ENCODE measurements at places on chromosomes 12 and 14.
A peak's percentile ranks its signal among the peaks of the same experiment; 100 is the strongest.

DNA sequence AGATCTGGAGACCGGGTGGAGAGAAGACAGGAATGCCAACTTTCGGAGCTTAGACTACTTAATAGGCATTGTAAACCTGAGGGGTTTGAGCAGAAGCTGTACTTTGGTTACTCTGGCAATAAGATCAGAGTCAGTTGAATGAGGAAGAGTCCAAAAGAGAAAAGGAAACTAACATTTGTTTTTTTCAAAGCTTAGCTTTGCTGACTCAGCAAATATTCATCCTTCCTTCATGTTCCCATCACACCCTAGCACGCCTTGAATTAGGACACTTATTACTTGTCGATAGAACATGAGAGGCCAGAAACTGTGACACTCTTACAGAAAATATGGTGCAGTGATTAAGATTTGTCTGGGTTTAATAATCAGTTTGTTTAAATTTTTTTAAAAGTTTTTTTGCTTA is 266.9 kb upstream of the ATP2B1 start:
- DNase-seq, result no peak

GRCh38 chr14:32597771-32598170 is 268.7 kb downstream of the AKAP6 start:
- DNase-seq, result no peak

- no peak for DNase-seq
Measured at GRCh38 chr14:33678005-33678404, 272.9 kb downstream of the EGLN3 start.

DNA sequence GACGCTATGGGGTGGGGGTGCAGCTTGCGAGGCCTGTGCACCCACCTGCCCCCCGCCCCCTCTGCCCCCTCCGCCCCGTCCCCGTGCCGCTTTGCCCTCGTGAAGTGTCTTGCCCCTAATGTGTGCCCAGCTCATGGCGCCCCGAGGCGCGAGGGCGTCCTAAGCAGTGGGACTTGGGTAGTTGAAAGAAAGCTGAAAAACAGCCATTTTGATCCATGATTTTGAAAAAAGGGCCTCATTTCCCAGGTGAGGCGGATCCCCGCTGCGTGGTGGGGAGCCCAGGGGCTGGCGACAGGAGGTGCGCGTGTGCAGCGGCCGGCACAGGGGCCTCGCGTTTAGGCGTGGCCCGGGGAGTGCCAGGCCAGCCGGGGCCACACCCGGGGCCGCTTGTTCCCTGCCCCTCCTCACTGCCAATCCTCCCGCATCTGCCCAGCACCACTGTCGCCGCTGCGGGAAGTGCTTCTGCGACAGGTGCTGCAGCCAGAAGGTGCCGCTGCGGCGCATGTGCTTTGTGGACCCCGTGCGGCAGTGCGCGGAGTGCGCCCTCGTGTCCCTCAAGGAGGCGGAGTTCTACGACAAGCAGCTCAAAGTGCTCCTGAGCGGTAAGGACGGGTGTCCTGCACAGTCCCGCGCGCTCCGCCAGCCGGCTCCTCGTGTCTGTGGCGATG is 11.8 kb downstream of the ZFYVE21 start:
- DNase-seq, result no peak

- no peak for DNase-seq
Measured at GRCh38 chr12:116484807-116485206, 74.4 kb upstream of the MAP1LC3B2 start.

DNA sequence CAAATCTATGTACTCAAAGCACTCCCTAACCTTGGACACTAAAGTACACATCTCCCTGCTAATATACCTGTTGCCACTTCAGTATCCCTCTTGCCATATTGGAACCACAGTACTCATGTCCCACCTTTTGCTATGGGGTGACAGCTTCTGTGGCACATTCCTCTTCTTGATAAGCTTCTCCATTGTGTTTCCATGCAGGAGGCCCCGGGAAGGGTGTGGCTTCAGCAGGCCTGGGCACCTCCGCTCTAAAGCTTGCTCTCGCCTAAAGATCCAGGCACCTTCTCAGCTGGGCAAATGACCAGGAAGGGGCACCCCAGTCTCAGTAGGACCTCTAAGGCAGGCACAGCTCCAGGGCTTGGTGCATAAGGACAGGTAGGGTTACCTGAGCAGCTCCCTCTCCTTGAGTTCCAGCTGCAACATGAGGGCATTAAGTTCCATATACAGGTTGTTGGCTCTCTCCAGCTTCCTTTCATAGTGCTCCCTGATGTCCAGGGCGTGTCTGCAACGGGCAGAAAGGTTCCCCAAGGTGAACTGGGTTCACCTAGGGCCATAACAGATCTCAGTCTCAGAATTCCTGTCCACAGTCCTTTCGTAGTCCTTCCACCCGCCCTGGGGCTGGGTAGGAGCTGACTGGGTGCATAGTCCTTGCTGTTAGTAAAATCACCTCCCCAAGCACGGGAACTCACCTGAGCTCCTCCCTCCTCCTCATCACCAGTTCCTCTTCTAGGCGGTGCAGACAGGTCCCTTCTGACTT is 15.9 kb downstream of the MAP3K12 start:
- DNase-seq, result no peak

- no peak for DNase-seq
Measured at GRCh38 chr14:53062856-53063255, 90.3 kb downstream of the DDHD1 start.

DNA sequence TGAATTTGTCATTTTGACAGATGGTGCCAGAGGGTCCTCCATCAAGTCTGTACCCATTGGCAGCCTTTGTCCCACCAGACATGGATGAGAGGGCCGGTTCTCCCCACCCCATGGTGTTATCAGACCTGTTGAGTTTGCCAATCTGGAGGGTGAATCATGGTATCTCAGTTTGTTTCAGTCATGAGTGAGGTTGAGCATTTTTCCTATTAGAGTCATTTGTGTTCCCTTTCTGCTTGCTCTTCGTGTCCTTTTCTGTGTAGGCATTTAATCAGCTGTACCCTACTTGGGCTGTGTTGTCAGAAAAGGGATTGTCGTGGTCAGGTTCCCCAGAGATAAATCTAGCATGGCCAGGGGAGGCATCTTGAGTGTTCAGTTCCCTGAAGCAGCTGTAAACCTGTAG is 30.5 kb downstream of the SLC24A4 start:
- DNase-seq, result no peak

DNA sequence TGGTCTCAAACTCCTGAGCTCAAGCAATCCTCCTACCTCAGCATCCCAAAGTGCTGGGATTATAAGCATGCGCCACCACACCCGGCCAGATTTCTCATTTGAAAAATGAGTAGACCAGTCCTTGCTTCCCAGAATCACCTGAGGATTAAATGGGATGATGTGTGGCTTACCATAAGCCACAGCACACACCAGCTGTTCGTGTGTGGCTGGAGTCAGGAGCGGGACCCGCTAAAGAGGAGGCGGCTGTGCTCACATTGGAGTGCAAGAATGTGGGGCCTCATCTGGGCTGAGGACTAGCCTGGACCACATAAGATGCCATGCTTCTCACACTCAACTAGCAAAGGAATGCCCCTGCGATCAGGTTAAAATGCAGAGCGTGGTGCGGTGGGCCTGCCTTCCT is 6.7 kb upstream of the ALDH2 start:
- no peak for DNase-seq

DNA sequence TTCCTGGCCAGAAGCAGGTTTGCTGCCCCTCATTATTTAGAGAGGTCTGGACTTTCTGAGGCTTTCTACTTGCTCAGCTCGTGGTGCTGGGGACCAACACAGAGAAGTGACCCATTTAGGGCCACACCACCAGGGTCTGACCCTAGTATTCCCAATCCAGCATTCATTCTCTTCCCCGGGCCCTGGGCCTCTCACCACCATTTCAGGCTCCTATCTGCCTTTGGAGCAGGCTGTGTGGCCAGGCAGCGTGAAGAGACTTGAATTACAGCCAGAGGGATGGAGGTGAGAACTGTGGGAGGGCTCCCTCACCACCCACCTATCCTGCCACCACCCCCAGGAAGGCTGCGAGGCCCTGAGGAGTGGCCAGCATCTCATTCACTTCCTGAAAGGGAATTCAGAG is 24.6 kb downstream of the FAM222A start:
- DNase-seq, result no peak

- no peak for DNase-seq
Measured at GRCh38 chr12:47067176-47067575, 12.2 kb upstream of the PCED1B start.

- no peak for DNase-seq
Measured at GRCh38 chr12:113867258-113867657, 98.9 kb downstream of the RBM19 start.

DNA sequence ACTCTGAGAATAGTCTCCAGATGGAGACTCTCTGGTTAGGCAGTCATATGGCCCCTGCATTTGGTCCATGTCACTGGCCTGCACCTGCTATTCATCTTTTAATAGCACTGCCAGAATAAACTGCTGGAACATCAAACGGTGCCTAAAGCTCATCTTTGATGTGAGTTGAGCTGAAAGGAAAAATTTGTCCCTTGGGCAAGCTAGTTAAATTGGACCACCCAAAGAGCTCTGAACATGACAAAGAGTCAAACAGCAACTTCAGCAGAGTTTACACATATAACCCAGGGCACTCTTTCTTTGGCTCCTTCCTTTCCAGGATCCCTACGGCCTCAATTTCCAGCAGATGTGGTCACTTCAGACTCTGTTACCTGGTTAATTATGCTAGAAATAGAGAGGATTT is 269.9 kb downstream of the RPL10L start:
- DNase-seq, result no peak

DNA sequence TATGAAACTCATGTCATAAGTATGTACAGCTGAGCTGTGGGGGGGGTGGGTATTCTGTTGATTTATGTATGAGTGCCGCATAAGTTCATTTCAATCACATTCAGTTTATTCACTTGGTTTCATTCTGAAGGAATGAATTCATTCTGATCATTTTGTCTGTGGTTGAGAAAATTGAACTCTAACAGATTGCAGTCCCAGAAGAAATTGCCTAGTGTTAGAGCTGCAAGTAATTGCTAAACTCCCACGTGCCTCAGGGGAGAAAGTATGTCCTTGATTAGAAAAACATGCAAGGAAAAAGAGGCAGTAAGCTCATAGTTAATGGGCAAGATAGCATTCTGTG is 442.4 kb upstream of the MGAT4C start:
- DNase-seq, result peak; percentile 7

- DNase-seq, result no peak
Measured at GRCh38 chr12:104799458-104799857, 158.6 kb downstream of the SLC41A2 start.

DNA sequence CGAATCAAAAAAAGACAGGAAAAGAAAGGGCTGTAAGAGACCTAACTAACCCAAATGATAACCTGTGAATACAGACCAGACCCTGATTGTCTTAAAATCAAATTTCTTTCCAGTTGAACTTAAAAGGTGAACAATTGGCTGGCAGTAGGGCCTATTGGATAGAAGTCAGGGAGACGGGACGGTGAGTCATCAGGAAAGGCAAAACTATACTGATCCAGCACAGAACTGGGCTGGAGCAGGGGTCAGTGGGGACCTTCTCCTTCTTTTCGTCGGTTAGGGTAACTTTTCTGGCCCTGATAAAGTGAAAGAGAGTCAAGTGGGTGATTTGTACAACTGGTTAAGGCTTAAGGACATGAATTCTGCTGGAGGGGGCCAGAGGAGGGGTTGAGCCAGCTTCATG is 84.9 kb upstream of the OTX2 start:
- no peak for DNase-seq

DNA sequence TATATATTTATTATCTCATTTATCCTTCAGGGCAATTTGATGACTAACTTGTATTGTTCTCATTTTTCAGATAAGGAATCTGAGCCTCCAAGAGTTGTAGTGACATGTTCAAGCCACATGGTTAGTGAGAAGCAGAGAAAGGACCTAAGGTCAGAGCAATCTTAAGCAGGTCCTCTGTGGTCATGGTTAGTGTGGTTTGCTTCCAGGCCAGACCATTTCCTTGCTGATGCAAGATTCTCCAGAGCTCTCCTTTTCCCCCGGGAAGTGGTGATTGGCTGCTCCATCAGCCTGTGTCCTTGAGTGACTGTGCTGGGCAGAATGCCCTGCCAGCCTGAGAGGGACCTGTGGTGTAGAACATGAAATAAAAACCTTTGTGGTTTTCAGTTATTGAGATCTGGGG is 141.3 kb downstream of the KTN1 start:
- no peak for DNase-seq

GRCh38 chr12:106025129-106025528 is 113.6 kb downstream of the NUAK1 start:
- no peak for DNase-seq

GRCh38 chr12:39763071-39763889 is 143.7 kb upstream of the ABCD2 start:
- no peak for DNase-seq

DNA sequence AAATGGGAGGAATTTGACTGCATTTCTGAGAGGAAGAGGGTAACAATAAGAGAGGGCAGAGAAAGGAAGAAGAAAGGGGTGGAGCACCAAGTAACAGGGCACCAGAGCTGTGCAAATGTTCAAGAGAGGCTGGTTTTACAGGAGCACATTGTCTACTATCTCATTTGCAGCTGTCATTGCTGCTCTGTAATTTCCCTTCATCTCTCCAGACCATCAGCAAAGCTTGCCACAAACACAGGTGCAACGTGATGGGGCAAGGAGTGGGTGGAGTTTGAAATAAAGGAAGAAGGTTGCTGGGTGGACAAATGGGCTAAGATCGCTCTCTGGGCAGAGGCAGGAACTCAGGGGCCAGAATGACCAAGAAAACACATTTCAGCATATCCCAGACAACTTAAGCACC is 47.9 kb upstream of the PLEKHG6 start:
- no peak for DNase-seq

- no peak for DNase-seq
Measured at GRCh38 chr14:80434574-80435321, 223.4 kb upstream of the DIO2 start.

GRCh38 chr14:101075025-101075800 is 171.7 kb upstream of the RTL1 start:
- no peak for DNase-seq

GRCh38 chr12:89870413-89871184 is 162.0 kb upstream of the ATP2B1 start:
- DNase-seq, result no peak

DNA sequence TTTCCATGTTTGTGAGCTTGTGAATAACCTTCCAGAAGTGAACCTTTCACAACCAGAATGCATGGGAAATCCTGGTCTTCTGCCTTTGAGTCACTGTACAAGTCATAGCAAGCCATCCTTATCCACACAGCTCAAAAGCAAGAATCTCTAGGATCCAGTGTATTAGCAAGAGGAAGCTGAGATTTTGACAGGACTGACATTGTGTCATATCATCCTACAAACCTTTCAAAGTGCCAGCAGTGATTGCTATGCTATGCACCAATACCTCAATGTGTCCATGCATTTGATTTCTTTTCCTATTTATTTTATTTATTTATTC is 13.5 kb upstream of the NRDE2 start:
- no peak for DNase-seq

DNA sequence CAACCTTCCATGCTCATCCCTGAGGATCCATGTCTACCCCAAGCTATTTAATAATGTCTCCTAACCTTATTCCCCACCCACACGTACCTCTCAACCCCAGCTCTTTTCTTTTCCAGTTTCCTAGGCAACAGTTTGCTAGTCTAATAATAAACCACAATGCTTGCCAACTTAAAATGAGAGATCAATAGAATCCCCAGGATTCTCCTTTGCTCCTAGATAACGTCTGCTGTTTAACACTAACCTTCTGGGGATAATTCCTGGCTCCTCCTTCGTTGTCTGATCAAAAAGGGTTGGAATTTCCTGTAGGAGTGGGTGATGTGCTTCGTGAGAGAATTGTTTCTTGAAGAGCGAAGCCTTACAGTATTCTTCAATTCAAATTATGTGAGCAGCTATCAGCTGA is 42.2 kb upstream of the DBX2 start:
- no peak for DNase-seq

- DNase-seq, result no peak
Measured at GRCh38 chr14:76181546-76181945, 29.8 kb downstream of the GPATCH2L start.

- no peak for DNase-seq
Measured at GRCh38 chr12:101780599-101780998, 41.3 kb upstream of the SYCP3 start.

- DNase-seq, result no peak
Measured at GRCh38 chr14:24370748-24371147, 2.8 kb downstream of the NFATC4 start.

Data from right kidney (tissue), 9 donors.